Mesothelial cell of epicardium (in vitro differentiated cells): ENCODE measurements at places on chromosomes 13 and 19.

DNA sequence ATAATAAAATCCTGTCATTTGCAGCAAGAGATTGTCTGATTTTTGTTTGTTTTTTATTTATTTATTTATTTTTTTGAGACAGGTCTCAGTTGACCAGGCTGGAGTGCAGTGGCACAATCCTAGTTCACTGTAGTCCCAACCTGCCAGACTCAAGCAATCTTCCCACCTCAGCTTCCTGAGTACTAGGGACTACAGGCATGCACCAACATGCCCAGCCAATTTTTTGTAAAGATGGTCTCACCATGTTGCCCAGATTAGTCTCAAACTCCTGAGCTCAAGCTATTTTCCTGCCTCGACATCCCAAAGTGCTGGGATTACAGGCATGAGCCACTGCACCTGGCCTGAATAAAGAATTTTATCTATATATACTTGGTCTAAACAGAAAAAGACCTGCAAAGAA, 17.6 kb downstream of the ZNF233 start:
- no peak for DNase-seq

DNA sequence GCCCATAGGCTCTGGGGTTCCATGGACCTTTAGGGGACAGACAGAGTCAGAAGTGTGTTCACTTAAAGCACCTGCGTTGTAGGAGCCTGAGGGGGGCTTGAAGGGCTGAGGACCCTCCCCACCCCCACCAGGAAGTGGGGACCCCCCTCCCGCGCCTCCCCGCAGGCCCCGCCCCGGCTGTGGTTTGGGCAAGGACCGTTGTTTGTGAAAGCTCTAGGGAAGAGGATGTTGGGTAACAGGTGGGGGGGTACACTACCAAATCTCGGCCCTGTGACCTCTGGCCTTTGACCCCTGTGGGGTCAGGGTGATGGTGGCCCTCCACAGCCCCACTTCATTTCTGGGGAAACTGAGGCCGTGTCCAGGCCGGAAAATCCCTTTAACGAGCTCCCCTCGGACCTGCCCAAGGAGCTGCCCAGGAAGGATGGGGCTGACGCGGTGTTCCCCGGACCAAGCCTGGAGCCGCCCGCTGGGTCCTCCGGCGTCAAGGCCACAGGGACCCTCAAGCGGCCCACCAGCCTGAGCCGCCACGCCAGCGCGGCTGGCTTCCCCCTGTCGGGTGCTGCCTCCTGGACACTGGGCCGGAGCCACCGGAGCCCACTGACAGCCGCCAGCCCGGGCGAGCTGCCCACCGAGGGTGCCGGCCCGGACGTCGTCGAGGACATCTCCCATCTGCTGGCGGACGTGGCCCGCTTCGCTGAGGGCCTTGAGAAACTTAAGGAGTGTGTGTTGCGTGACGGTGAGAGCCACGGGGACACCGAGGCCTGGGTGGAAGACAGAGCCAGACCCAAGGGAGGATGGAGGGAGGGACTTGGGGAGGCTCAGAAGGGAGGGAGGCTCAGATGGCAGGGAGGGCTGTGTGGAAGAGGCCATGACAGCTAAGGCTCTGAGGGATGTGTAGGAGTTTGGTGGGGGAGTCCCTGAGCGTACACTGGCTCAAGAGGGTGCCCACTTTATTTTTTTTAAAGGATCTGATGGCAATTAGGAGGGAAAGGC, 1.3 kb downstream of the ARHGAP45 start:
- DNase-seq: no peak

GRCh38 chr19:34067861-34068271, 104.4 kb upstream of the LSM14A start:
- no peak for DNase-seq

GRCh38 chr19:16143399-16144215, at the start of gene HSH2D:
HSH2D (plus strand) TSS chr19:16143685; CDS start chr19:16148751, 5,066 bp downstream.
- no peak for DNase-seq

DNA sequence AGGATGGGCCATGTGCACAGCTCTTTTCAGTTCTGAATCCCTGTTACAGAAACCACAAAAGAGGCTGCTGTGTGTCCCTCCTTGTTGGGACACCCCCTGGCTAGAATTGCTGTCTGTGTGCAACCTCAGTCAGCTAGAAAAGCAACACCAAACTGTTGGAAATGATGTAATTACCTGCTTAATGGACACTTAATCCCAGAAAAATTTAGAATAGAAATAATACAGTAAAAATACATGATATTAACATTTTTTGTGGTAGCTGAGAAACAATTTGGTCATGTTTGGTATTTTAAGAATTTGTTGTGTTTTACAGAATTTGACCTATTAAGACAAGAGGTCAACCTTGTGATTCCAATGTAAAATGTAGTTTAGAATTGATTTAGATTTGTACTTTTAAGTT, 46.8 kb downstream of the FAM124A start:
- no peak for DNase-seq

DNA sequence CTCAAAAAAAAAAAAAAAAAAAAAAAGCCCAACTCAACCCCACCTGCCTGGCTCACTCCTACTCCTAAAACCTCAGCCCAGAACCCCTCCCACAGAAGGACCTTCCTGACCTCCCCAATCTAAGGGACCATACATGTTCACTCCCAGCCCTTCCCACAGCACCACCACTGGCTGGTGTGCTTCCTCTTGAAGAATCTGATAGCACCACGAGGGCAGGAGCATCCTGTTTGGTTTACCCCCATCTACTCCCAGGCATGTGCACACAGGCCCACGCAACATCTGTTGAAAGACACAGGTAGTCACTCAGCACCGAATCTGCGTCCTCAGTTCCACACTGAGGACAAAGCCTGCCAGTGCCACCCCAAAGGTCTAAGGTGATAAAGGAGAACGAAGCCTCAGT, 8.2 kb downstream of the LATS2 start:
- DNase-seq: no peak

DNA sequence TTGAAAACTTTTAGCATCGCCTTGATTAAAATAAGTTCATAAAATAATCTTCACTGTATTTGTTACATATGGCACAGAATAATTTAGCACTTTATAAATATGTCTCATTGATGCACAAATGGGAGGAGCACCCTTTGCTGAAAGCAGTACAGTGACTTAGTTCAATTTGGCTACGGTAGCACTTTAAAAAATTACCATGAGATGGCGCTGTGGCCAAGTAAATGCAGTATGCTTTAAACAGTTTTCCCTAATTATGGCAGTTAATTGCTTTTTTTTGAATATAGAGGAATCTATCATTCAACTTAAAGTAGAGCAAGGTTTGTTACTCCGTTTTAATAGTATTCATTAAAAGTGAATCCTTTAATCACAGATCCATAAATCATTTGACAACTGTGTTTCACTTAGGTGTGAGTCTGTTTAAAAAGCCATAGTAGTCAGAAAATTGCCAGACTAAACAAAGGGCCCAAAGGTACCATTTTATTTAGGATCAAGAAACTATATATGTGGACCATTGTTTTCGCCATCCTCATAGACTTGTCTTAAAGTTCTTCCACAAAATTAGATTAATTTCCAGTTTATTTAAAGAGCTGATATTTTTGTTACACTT, 34.7 kb upstream of the ESD start:
- peak; percentile 59 for DNase-seq

GRCh38 chr13:67736646-67737420, 506.7 kb upstream of the PCDH9 start:
- DNase-seq: no peak

- no peak for DNase-seq
These were observed 21.1 kb upstream of the CCDC97 start for GRCh38 chr19:41288673-41289530.
